NCI-H2029 (cell line): ENCODE measurements at places on chromosomes 1 and 21.

- DNase-seq: no peak
Measured at GRCh38 chr1:152941037-152941711, 5.8 kb upstream of the SPRR5 start.

DNA sequence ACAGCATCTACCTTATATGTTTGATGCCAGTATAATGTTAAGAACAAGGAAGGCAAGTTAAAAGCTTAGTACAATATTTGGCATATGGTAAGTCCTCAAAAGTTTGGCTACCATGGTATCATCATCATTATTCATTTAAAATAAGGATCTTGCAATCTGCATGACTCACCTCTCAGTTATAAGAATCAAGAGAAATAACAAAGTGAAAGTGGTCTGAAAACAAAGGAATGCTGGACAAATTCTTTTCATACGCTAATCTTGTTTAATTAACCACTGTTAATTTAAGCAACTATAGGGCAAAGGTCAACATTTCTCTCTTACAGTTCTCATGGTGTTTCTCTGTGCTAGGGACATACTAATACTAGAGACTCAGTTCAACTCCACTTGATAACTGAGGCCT lies 13.0 kb upstream of the CLDN19 start:
- DNase-seq: no peak

GRCh38 chr1:203207751-203208150 lies 21.2 kb upstream of the CHI3L1 start:
- DNase-seq: no peak

DNA sequence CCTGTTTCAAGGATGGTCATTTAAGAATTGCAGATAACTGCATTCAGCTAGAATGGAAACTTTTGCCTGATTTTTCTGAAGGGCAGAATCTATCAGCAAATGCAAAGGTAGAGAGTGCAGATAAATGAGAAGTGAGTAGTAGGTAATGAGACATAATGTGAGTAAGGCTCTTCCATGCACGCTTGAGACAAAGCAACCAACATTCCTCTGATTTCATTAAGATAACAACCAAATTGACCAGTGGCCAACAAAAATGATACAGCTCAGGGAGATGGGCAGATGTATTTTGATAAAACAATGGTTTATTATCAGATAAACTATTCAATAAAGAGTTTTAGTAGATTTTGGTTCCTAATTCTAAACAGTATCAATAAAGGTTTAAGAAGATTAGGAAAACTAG lies 404.4 kb upstream of the PBX1 start:
- DNase-seq: no peak

DNA sequence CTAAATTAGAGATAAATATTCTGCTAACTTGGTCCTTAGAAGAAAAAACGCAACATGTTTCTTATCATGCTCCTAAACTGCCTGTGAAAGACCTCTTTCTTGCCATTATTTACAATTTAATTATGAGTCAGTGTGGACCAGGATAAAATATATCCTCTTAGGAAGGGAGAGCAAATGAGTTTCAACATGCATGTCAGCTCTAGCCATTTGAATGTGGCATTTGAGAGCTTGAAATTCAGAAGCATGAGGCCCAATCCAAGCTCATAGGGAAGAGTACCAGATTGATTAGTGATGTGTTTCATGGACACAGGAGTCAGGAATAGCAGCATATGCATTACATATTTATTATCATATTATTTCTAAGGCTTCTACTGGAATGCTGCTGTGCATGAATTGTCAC lies 39.3 kb downstream of the TBX15 start:
- DNase-seq: no peak

- DNase-seq: no peak
Measured at GRCh38 chr1:59485171-59485570, 188.3 kb downstream of the FGGY start.

DNA sequence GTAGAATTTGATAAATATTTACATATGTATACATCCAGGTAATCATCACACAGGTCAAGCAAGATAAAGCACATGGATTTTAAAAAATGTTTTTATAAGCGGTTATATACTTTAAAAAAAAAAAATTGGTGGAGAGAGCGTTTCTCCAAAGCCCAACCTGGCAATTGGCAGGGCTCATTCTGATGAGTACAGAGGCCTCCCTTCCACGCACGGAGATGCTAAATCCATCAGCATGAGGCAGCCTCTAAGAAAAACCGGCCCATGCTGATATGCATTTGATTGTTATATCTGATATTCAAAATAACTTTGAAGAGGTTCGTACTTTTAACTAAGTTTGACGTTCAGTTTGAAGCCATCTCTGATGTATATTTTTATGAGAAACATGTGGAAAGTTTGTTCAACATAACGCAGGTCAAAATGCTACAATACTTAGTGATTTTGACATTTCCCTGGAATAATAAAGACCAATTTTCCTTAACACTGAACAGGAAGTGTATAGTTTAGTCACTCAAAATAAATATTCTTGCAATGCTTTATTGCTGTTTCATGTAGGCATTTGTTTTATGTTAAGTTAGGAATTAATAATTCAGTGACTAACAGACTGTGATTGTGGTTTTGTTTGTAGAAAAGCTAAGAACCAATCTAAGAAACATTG lies 151.7 kb downstream of the NR5A2 start:
- DNase-seq: no peak

DNA sequence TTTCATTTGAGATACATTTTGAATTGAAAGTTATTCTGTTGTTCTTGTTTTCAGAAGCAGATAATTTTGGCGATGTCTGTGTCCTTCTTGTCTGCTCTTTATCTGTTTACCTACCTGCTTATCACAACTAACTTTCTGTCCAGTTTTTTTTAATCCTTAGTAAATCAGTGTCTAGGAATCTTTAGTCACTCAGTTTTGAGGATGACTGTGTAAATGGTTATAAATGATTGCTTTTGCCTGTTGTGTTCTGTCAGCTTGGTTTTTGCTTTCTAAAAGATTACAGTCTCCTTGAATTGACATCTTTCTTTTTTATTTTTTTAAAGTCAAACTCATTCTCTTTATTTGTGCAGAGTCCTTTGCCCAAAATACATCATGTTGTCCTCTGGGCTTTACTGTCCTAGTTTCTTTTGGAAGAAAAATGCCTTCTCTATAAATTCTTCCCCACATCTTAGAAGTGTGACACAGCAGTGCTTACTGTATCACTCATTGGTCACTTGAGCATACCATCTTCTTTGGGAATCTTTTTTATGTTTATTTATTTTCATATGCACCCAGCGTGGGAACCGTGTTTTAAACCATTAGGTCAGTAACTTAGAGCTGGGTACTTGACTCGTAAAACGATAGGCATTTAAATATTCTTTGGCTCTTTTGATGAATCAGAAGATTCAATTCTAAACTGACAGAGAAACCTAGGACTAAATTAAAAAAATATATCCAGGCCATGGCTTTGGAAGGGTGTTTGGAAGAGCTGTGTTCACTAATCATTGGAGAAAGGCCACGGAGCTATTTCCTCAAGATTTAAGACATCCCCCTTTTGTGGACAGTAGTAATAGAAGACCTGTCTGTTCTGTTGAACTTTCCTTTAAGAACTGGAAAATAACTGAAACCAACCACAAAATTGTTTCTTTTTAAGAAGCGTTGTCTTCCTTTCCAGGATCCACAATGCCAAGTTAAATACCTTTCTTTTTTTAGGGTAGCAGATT lies 20.9 kb downstream of the LAMC1 start:
- DNase-seq: no peak

GRCh38 chr21:33871171-33871570 lies 44.4 kb downstream of the ATP5PO start:
- no peak for DNase-seq

DNA sequence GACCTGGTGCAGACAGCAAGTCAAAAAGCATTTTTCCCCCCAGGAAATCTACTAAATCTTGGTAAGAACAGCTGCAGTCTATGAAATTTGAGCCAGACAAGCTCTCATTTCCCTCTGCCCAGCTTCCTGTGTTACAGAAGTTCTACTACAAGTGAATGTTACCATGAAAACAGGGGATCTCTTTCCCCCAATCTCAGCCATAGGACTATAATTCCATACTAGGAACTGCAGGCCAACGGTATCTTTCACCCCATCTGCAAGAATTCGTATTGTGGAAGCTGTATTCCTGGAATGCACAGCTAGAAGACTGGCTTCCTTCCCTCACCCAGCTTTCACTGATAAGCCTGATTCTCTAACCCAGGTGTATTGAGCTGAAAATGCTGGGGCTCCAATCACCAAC lies 1655.4 kb downstream of the BRINP3 start:
- no peak for DNase-seq

- DNase-seq: no peak
Measured at GRCh38 chr1:208254862-208255261, 10.7 kb upstream of the PLXNA2 start.

DNA sequence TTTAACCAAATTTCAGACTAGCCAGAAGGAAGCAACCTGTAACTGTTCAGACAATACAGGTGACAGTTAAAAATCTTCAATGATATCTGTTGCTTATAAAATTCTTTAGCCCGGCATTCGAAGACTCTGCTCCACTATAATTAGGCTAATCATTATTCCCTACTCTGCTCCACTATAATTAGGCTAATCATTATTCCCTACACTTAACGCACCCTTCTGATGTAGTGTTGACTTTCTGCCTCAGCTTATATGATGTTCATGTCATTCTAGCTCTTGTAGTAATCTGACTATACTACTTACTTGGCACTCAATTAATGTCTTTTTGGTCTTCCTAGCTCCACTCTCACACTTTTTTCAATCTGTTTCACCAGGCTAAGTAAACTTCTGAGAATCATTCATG lies 13.3 kb downstream of the TESK2 start:
- DNase-seq: no peak

GRCh38 chr1:86169625-86170024 lies 13.1 kb upstream of the COL24A1 start:
- no peak for DNase-seq

DNA sequence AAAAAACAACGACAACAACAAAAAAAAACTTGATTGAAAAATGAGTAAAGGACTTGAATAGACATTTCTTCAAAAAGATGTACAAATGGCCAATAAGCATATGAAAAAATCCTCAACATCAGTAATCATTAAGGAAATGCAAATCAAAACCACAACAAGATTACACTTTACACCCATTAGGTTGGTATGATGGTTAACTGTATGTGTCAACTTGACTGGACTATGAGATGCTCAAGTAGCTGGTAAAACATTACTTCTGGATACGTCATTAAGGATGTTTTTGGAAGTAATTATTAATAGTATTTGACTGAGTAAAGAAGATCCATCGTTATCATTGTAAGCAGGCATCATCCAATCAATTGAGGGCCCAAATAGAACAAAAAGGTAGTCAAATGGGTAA lies 34.9 kb upstream of the LYPLAL1 start:
- DNase-seq: no peak

- DNase-seq: no peak
Measured at GRCh38 chr1:187641463-187641862, 812.7 kb downstream of the PLA2G4A start.

DNA sequence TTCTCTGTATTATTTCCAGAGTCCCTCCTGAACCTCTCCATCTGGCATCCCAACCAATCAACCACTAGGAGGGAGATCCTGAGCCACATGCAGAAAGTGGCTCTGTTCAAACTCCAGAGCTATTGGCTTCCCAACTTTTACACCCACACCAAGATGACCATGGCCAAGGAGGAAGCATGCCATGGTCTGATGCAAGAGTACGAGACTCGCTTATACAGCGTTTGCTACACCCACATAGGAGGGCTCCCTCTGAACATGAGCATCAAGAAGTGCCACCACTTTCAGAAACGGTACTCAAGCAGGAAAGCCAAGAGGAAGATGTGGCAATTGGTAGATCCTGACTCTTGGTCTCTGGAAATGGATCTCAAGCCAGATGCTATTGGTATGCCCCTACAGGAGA lies 23.6 kb downstream of the RGSL1 start:
- DNase-seq: no peak

GRCh38 chr1:175341631-175342429 lies 149.3 kb upstream of the KIAA0040 start:
- no peak for DNase-seq

DNA sequence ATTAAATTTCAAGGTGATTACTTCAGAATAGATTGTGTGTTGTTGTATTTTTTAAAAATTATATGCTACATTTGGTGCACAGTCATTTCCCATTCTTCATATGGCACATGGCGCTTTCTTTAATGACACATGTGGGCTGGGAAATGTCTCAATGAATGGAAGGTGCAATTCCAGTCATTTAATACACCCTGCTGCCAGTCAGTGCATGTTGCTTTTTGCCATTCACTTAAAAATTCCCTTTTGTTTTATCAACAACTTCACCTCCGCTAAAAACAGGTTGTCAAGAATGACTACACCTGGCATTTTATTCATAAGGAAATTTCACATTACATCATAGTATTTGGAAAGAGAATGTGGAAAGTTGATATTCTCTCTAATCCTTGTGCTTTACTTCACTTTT lies 716.4 kb upstream of the ADAMTS5 start:
- DNase-seq: no peak

DNA sequence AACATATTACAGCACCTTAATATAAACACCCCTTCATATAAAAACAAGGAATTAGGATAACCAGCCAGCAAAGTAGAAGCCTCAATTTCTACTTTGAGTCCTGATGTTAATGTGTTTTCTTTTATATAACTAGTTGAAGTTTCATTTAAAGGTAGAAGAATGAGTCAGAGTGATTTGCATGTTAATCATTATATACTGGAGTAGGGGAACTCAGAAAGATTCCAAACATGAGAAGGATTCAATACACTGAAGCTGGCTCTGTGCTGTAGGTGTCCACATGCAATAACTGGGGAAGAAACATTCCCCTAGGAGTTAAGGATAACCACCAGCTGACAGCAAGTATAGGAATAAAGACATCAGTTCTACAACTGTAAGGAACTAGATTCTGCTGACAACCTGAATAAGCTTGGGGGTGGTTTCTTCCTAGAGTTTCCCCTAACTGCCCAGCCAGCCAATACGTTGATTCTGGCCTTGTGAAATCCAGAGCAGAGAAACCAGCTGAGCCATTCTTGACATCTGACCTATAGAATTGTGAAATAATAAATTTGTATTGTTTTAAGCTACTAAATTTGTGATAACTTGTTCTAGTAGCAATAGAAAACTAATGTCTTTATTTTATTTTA lies 33.4 kb upstream of the RNPC3 start:
- no peak for DNase-seq

DNA sequence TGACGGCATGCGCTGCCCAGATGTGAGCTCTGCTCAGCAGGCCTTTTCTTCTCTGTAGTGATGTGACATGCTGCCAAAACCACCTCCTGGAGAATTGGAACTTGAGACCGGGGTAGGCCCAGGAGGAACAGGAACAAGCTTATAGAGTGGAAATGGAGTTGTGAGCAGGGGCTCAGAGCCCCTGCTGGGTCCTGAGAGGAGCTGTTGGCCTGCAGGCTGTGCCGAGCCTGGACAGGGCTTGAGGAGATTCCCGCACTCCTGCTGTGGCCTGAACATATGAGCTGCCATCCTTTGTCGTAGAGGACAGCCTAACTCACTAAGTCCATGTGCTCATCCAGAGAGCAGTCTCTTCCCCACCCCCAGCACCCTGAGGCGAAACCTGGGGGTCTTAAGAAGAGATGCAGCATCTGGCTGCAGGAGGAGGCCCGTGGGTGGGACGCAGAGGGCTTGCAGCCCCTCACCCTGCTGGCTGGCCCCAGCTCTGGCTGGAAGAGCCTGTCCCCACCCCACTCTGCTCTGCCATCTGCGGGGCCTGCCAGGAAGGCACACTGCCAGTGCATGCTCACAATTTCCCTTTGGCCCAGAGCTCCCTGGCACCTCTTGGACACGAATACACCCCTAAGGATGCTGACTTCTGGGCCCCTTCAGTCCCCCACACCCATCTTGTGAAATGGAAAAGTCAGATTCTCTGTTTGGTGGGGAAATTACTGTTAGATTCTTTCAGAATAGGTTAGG lies 42.5 kb downstream of the PTPRF start:
- no peak for DNase-seq

GRCh38 chr1:53992085-53992874 lies 25.7 kb downstream of the LDLRAD1 start:
- no peak for DNase-seq

- DNase-seq: no peak
Measured at GRCh38 chr1:61139775-61140549, 57.6 kb downstream of the NFIA start.
